Large intestine (tissue), 12 donors: ENCODE measurements at places on chromosomes 5 and 9. TPM values are rescaled to one million over a fixed set of nuclear protein-coding genes. Genes with fewer than 3 reads are reported as not detected.

- DNase-seq = no peak
These were observed 23.9 kb upstream of the FANCC start for GRCh38 chr9:95341293-95341962.

GRCh38 chr5:127649018-127649439, at the start of gene CTXN3:
CTXN3 (plus strand) TSS chr5:127649082; CDS start chr5:127657522, 8,440 bp downstream.
- DNase-seq = no peak

- DNase-seq = peak; percentile 37
These were observed 6.3 kb upstream of the KCNIP1 start for GRCh38 chr5:170497311-170498038.

DNA sequence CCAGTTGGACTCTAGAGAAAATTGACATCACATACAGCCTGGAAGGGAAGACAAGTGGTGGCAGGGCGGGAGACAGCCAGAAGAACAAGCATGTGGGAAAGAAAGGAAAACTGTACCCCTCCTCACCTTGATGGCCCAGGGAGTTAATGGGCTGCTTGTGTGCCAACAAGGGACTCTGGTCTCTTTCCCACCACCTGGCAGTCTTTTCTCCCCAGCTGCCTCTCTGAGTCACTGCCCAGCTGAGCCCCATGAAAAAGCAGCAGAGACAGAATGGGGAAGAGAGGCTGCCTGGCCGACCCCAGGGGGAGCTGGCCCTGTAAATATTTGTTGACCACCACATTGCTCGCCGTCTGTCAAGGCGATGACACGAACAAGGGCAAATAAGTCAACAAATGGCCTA, 359.4 kb downstream of the ENC1 start:
- no peak for DNase-seq

PCDHA9 gene
- 0.24 TPM for polyA plus RNA-seq

PGM5 gene
- polyA plus RNA-seq = 26.4 TPM

HTR1A gene
- not detected for polyA plus RNA-seq

TMEM252 gene
- polyA plus RNA-seq = 2.4 TPM
